GM19239 (cell line): ENCODE measurements at places on chromosomes 6 and 20.

GRCh38 chr6:166691199-166691598, 64.1 kb upstream of the RPS6KA2 start:
- DNase-seq, result no peak

DNA sequence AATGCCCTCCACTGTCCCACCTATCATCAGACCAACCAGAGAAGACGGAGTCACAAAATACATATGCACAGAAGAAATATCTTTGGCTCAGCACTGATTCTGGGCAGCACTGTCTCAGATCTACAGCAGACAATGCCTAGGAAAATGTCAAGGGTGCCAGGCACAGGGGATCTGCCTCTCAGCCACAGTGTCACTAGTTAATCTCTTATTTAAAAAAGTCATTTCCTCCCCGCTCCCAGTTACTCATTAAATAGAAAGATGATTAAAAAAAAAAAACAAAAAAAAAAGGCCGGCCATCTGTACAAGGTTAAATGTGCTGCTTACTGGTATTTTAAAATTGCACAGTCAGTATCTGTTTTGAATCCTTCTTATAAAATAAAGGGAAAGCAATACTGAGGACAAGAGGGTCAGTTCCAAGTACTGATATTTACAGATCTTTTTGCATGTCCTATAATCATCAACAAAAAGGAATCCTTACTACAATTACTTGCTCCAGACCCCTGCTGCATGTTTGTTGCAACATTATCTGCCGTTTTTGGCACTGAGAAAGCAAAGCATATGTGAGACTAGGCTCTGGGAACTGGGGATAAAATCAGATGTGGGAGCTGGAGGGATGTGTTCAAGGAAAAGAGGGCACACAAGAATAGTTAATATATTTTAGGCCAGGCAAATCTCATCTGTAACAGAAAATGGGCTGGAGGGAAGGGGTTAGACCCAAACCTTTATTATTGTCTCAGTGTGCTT, 299.3 kb downstream of the KIF16B start:
- DNase-seq, result no peak

DNA sequence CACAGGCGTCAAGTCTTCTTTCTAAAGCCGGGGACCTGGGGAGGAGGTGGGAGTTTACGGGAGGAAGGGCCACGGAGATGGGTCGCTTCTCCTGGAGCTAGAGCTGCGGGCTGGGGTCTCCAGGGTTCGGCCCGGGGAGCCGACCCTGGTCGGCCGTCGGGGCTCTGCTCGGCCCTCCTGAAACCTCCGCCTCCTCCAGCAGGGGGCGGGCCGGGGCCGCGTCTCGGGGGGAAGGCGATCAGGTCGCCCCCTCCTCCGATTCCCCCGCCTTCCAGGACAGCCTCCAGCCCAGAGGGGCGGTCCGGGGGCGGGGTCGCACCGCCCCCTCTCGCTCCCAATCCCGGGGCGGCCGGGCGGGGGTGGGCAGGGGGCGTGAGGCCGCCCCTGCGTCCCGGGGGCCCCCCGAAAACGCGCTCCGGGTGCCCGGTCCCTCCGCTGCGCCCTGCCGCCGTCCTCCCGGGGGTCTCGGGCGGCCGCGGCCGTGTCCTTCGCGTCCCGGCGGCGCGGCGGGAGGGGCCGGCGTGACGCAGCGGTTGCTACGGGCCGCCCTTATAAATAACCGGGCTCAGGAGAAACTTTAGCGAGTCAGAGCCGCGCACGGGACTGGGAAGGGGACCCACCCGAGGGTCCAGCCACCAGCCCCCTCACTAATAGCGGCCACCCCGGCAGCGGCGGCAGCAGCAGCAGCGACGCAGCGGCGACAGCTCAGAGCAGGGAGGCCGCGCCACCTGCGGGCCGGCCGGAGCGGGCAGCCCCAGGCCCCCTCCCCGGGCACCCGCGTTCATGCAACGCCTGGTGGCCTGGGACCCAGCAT, at the start of gene CEBPB:
Gene CEBPB, plus strand, starts transcription at position 580 of the 814 bp plus-strand sequence. Its CDS starts 204 bp downstream, at position 784.
- DNase-seq, result peak; percentile 82

GRCh38 chr6:90294989-90295853, 1.4 kb downstream of the BACH2 start:
- no peak for DNase-seq

- DNase-seq, result no peak
Observed at GRCh38 chr6:109693111-109693510, 2.0 kb downstream of the FIG4 start.

DNA sequence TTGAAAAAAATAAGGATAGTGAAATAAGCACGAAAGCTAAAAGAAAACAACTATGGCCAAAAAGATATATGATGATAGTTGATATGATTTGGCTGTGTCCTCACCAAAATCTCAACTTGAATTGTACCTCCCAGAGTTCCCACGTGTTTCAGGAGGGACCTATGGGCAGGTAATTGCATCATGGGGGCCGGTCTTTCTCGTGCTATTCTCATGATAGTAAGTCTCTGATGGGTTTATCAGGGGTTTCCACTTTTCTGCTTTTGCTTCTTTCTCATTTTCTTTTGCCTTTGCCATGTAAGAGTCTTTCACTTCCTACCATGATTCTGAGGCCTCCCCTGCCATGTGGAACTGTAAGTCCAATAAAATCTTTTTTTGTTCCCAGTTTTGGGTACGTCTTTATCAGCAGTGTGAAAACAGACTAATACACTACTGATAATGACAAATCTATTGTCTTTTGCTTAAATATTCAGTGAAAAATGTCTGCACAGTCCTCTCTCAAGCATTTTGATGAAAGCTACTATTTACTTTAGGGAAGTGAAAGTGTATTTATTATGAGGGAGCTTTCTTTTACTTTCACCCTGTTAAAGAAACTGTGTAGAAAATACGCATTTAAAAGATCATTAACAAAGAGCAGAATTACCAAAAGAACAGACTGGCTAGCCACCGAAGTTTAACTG, 389.1 kb downstream of the HTR1B start:
- no peak for DNase-seq

DNA sequence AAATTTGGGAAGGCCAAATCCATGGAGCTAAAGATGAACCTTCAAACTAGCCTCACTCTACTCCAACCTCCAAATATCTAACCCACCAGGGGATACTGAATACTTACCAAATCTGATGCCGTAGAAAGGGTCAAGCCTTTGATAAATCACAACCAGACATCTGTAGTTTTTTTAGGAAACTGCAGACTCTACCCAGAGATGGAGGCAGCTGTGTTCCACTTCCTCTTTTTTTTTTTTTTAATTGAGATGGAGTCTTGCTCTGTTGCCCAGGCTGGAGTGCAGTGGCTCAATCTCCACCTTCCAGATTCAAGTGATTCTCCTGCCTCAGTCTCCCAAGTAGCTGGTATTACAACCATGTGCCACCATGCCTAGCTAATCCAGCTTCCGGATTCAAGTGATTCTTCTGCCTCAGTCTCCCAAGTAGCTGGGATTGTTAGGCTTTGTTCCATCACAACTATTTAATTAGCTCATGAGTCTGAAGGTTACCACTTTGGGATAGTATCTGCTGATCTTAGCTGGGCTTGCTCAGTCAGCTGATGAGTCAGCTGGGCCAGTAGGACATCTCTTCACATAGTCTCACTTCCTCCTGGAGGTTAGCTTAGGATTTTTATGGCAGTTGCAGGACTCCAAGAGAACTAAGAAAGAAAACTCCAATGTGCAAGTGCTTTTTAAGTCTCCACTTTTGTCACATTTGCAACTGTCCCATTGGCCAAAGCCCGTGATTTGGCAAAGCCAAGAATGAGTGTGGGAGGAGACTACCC, 13.3 kb downstream of the FRK start:
- no peak for DNase-seq

DNA sequence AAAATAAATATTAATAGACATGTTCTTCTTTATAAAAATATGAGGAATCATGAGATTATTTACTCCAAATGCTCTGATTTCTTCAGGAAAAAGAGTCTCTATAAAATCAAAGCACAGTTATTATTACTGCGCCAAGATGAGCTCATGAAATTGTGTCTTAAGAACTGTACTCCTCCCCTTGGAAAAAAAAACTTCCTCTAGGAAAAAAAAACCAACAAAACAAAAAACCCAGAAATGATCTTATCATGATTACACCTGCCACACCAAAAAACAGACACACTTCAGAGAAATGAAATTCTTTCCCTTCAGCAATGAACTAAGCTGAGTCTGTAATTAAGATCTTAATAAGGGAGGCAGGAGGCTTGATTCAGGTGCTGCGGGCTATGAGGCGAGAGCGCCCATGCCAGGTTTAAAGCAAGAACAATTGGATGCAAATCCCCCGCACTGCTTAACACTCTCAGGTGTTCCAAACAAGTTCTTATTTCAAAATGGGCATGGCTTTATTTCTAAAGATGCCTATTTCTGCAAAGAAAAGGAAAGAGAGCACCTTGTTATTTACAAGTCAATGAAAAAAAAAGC, 9.1 kb downstream of the NEDD9 start:
- DNase-seq, result no peak

- DNase-seq, result no peak
Observed at GRCh38 chr6:90227213-90227612, 69.4 kb downstream of the BACH2 start.

DNA sequence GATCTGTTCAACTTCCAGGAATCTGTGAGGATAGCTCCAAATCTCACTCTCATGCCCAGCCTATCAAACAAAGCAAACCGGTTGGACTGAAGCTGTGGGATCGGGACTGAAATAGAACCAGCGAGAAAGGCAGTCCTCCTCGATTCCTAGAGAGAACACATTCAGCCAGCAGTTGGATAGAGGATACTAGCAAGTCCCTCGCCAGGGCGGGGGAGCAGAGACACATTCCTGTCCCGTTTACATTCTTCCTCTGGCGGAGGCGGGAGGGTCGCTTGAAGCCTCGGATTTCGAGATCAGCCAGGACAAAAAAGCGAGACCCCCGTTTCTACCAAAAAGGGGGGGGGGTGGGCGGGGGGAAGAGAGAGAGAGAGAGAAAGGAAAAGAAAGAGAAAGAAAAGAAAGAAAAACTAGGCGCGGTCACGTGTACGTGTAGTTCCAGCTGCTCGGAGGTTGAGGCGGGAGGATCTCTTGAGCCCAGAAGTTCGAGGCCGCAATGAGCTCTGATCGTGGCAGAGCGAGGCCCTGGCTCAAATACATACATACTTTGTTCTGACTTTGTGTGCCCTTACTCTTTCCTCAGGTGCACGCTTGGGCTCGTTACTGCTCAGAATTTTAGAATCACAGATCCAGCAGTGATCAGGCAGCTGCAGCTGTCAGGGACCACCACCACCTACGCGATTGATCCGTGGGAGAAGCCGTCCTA, 19.5 kb downstream of the ZNF311 start:
- no peak for DNase-seq

DNA sequence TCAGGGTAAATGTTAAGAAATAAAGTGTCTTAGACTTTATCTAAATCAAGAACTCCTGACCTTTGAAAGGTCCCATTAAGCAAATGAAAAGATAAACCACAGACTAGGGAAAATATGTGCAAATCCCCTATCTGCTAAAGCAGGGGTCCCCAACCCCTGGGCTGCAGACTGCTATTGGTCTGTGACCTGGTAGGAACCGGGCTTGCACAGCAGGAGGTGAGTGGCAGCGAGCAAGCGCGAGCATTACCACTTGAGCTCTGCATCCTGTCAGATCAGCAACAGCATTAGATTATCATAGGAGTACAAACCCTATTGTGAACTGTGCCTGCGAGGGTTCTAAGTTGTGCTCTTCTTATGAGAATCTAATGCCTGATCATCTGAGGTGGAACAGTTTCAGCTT, 42.4 kb downstream of the LCA5 start:
- DNase-seq, result no peak

GRCh38 chr6:117167520-117168271, 97.7 kb upstream of the VGLL2 start:
- DNase-seq, result no peak

GRCh38 chr20:32823078-32823477, 3.3 kb downstream of the MAPRE1 start:
- DNase-seq, result no peak

- no peak for DNase-seq
Observed at GRCh38 chr6:119283214-119283613, 66.3 kb downstream of the MAN1A1 start.

GRCh38 chr20:56588996-56589395, 40.1 kb upstream of the TFAP2C start:
- no peak for DNase-seq

GRCh38 chr6:168703990-168704389, 263.0 kb downstream of the SMOC2 start:
- DNase-seq, result no peak

DNA sequence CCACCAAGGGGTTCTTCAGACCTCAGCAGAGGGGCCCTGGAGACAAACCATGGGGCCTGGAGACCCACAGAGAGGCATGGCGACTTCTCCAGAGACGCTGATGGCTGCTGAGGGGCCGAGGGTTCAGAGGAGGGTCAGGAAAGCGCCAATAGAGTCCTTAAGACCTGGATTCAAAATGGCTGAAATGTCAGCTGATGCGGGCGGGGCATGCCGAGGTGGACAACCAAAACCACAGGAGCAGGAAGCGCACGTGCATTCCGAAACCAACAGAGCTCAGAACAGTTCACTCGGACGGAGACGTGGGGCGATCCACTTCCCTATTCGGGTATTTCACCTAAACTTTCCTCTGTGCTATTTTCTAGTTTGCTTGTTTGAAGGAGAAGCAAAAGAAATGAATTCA, 99.9 kb upstream of the RIN2 start:
- DNase-seq, result peak; percentile 48

- DNase-seq, result no peak
Observed at GRCh38 chr6:423799-424345, 32.3 kb downstream of the IRF4 start.

GRCh38 chr6:139648430-139649000, 274.1 kb upstream of the CITED2 start:
- no peak for DNase-seq

DNA sequence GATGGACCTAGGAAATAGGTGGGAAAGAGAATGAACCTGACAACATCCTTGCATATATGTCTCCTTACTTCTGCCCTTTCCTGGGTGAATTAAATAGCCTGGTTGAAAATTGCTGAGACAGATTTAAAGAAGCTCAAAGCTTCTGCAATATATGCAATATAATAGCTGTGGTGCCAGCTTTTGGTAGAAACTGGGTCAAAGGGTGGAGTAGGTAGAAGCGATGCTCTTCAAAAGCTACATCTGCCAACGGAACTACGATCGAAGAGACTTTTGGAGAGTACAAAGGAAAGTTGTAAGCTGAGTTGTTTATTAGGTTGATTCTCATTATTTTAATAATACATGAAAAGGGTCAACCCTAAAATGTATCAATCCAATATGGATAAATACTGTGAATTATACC, 22.8 kb upstream of the TTK start:
- no peak for DNase-seq
